ENCODE measurements at places on chromosomes 4 and X.

DNA sequence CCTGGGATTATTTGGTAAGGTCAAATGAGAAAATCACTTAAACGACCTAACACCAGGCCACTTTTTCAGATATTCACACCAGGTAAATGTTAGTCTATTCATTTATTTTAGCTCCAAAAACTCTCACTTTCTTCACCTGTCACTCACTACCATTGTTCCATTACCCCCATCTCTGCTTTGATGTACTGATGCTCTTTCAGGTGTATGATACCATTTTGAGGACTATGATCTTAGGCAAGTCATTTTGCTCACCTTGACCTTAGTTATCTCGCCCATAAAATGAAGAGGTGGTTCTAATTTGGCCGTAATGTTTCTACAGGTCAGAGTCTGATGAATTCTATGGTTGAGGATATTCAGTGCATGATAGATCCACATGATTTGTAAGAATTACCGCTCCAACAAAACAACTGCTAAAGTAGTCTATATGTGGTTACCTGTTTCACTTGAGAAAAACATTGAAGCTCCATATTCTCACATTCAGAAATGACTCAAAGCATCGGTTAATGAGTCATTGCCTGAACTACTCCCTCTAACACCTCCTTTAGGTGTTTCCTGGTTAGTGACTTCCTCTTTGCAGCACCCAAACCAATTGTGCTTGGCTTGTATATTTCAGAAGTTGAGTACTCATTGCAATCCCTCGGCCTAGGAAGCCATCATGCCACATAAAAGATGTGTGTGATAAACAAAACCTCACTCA, 4.5 kb downstream of the DTHD1 start:
- no peak for DNase-seq

GRCh38 chr4:47473141-47473750, 9.7 kb upstream of the COMMD8 start:
- no peak for DNase-seq

DNA sequence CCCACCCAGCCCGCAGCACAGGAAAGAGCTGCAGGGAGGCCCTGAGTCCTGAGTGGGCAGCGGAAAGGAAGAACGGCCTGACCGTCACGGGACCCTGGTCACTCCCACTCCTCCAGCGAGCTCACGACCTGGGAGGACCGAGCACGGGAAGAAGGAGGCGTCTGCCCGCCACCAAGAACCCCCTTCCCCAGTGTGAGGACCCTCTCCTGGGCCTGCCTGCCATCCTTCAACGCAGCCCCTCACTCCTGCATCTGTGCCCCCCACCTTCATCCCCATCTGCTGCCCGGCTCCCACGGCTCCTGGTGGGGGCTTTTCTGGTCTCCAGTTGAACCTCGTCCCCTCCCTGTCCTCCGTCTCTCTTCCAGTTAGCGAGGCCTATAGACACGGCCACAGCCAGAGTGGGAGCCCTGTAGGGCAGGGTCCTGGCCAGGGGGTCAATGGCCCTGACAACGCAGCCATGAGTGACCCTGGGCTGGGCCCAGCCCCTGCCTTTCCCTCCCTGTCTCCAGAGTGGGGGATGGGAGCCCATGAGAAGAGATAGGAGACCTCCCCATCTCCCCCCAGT, 41.3 kb upstream of the MXD4 start:
- no peak for DNase-seq

- no peak for DNase-seq
Measured at GRCh38 chr4:876780-877179, 50.9 kb upstream of the CPLX1 start.

DNA sequence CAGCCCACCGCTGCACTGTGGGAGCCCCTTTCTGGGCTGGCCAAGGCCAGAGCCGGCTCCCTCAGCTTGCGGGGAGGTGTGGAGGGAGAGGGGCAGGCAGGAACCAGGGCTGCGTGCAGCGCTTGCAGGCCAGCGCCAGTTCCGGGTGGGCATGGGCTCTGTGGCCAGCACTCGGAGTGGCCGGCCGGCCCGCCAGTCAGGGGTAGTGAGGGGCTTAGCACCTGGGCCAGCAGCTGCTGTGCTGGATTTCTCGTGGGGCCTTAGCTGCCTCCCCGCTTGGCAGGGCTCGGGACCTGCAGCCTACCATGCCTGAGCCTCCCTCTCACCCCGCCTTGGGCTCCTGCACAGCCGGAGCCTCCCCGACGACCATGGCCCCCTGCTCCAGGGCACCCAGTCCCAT, 45.2 kb downstream of the RXFP1 start:
- DNase-seq = no peak

DNA sequence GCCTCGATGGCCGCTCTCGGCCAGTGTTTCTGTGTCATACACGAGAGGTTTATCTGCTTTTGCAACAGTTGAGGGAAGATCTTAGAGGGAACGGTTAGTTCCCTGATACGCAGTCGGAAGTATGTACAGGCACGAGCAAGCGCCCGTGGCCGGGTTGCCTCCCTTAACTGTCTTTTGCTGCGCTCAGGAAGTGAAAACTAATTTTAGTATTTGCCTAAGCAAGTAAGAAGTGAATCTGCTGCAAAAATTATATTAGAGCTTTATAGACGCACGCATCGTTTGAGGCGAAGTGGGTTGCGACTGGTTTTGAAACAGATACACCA, 695 bp downstream of the MTM1 start:
- DNase-seq = no peak

GRCh38 chr4:1549638-1550035, 134.5 kb downstream of the FAM53A start:
- DNase-seq = no peak

DNA sequence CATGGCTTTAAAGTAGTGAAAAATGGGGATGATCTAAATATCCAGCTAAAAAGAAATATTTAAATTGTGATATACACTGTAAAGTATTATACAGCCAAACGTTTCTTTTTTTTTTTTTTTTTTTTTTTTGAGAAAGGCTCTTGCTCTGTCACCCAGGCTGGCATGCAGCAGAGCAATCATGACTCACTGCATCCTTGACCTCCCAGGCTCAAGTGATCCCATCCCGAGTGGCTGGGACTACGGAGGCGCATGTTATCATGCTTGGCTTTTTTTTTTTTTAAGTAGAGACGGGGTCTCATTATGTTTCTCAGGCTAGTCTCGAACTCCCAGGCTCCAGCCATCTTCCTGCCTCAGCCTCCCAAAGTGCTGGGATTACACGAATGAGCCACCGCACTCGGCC, 17.1 kb downstream of the SMIM14 start:
- no peak for DNase-seq

- no peak for DNase-seq
Measured at GRCh38 chr4:8588196-8588470, 4.4 kb upstream of the CPZ start.

GRCh38 chr4:156794863-156795262, 176.7 kb downstream of the PDGFC start:
- no peak for DNase-seq

GRCh38 chr4:62274782-62275181, 1074.7 kb downstream of the ADGRL3 start:
- DNase-seq = no peak

GRCh38 chr4:17545374-17546140, 30.6 kb downstream of the CLRN2 start:
- DNase-seq = no peak

- DNase-seq = no peak
Measured at GRCh38 chr4:6095023-6095752, 77.0 kb upstream of the C4orf50 start.

- DNase-seq = no peak
Measured at GRCh38 chrX:48043056-48043455, 28.4 kb downstream of the ZNF630 start.

GRCh38 chr4:123229286-123229685, 167.3 kb upstream of the SPRY1 start:
- DNase-seq = no peak

DNA sequence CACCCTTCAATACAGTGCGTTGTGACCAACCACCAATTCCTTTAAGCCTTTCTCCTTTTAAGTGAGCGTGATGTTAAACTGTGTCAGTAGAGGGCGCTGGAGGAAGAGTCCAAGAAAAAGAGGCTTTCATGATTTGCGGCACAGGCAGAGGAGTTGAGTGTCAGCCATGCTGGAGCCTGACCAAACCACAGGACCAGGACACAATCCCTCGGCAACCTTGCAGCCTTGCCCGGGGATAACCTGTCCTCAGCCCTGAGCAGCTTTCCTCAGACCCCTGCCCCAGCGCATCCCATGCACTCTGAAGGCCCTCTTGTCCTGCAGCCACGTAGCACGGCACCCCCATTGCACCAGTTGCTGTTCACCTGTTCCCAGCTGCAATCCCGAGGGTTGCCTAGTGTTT, 53.5 kb upstream of the SMIM31 start:
- no peak for DNase-seq

GRCh38 chr4:657338-657833, 16.7 kb downstream of the ATP5ME start:
- DNase-seq = no peak

GRCh38 chr4:10694151-10694827, 9.7 kb upstream of the CLNK start:
- no peak for DNase-seq

DNA sequence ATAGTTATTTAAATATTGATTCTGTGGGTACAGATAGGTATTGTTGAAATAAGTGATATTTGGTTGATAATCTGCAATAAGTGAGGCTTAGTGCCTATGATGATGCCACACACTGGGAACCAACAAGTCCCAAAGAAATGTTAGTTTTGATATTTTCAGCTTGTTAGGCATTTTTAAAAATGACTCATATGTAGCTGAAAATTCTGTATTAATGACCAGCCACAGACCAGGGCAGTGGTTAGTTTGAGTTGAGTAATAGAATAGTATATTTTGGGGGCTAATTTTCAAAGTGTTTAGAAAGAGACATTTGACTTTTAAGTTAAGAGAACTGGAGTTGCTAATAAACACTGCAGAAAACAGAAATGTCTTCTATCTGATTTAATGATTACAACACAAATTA, 9.4 kb downstream of the INTU start:
- DNase-seq = no peak

GRCh38 chrX:74085642-74086236, 218.2 kb upstream of the ZCCHC13 start:
- DNase-seq = no peak

GRCh38 chr4:153790962-153791551, 2.2 kb upstream of the SFRP2 start:
- DNase-seq = no peak

DNA sequence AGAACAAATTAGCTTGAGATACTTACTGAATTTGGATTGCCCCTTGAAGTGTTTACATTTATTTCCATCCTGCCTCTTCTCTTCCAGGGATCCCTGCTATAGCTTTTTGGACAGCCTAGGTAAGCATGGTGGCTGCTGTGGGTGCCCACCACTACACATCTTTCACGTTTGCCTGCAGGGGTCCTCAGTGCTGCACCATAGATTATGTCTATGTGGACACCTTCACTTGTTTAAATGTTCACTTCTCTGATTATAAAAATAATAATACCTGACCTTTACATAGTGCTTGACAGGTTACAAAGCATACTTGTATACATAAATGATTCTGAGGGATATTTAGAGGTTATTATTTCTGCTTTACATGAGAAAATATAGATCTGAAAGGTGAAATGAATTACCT, 67.9 kb upstream of the SLC4A4 start:
- DNase-seq = no peak

DNA sequence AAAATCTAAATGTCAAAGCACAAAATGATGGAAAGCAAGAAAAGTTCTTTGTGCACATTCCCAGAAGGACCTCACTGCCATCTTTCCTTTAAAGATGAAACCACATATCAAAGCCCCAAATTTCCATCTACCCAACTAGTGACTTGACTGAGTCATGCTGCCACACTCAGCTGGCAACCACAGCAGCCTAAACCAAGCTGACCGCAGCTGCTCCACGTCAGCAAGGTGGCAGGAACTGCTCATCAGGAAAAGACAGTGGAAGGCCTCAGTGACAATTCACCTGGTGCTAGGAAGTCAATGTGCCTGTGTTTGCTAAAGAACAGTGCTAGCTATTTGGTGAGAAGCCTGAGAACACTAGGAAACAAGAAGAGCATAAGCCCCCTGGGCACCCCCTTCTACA, 26.1 kb downstream of the ACOX3 start:
- DNase-seq = no peak

- DNase-seq = no peak
Measured at GRCh38 chr4:32689518-32689917, 1969.3 kb downstream of the PCDH7 start.

DNA sequence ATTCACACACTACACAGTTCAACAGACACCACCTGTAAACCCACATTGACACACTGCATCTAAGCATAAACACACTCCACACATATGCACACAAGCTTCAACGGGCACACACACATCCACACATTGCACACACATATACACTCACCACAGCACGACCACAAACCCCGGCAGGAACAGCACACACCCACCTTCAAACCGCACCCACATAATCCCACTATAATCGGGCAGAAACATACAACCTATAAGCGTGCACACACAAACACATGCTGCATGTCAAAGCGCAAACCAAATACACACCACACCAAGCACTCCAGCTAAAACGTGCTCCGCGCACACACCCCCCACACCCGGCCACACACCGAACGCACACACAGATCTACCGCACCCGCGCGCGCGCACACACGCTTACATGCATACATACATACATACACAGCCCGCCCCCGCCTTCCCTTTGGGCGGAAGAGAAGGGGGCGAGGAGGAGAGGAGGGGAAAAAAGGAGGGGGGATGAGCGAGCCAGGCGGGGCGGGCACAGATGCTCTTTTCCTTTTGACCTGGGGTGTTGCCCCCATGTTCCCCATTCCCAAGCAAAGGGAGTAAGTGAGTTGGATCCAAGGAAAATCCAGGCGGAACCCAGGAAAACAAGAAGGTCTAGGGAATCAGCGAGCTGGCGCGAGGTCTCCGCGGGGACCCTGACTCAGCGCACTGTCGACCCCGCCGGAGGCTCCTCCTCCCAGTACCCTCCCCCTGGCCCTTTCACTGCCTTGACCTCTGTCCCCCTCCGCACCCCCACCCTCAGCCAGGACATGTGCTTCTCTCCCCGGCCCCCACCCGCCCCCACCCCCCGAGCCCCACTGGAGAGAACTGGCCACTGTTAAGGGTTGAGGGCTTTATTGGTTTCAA, 9.9 kb downstream of the ARHGAP36 start:
- DNase-seq = no peak

DNA sequence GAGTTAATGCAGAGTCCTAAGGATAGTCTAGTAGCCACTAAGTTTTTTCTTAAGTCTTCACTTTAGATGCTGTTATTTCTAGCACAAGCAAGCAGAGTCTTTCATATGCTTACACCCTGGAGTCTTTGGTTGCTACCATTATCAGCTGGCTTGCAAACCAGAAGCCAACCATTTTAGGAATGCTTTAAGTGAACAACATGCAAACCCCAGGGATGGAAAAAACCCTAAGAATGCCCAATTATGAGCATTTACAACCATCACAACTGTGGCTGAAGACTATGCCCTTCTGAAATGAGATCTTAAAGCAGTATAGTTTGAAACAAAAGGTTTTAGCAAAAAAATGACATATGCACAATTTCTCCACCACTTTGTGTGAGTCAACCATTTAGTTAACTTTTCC, 6.6 kb downstream of the MID1IP1 start:
- no peak for DNase-seq

Measured in right lung (tissue), 10 donors.